ENCODE measurements at places on chromosomes 6 and 20. TPM values are rescaled to one million over a fixed set of nuclear protein-coding genes. Genes with fewer than 3 reads are reported as not detected.

Gene GPSM3
- 0.79 TPM for total RNA-seq

Gene SNAP25
- not detected for total RNA-seq

Gene DNMT3B
- total RNA-seq: 2.9 TPM

Gene NKX2-4
- total RNA-seq: not detected

Gene CFB
- not detected for total RNA-seq
